ENCODE measurements at places on chromosomes 7 and 10. TPM values are rescaled to one million over a fixed set of nuclear protein-coding genes. Genes with fewer than 3 reads are reported as not detected.

PLEKHS1 gene
- total RNA-seq = not detected

LEP gene
- 0.14 TPM for total RNA-seq

ICA1 gene
- 54.9 TPM for total RNA-seq

CPVL gene
- 86.3 TPM for total RNA-seq

ACBD7 gene
- total RNA-seq = not detected

NPSR1 gene
- not detected for total RNA-seq

NKX2-3 gene
- not detected for total RNA-seq

VSIR gene
- 104 TPM for total RNA-seq

NSUN5 gene
- 15.9 TPM for total RNA-seq

NANOS1 gene
- total RNA-seq = 11.7 TPM

DDX21 gene
- total RNA-seq = 21.9 TPM

C10orf105 gene
- 0.05 TPM for total RNA-seq

CNPY1 gene
- not detected for total RNA-seq

AKR1D1 gene
- not detected for total RNA-seq

SSC4D gene
- 0.99 TPM for total RNA-seq

PILRA gene
- 2.0 TPM for total RNA-seq

RELN gene
- total RNA-seq = 0.44 TPM

NFKB2 gene
- 11.0 TPM for total RNA-seq

CCL26 gene
- 0.49 TPM for total RNA-seq

UBN2 gene
- total RNA-seq = 14.4 TPM

NFE2L3 gene
- total RNA-seq = 0.99 TPM

NME8 gene
- total RNA-seq = not detected

H2BK1 gene
- total RNA-seq = not detected

DRGX gene
- not detected for total RNA-seq

TMEM236 gene
- 0.66 TPM for total RNA-seq

CALML3 gene
- total RNA-seq = not detected

FOXI2 gene
- total RNA-seq = 0.08 TPM

OR13A1 gene
- not detected for total RNA-seq

PURB gene
- total RNA-seq = 13.1 TPM

GIMAP4 gene
- 31.2 TPM for total RNA-seq

TFR2 gene
- total RNA-seq = 0.25 TPM

INA gene
- total RNA-seq = not detected

FAM13C gene
- total RNA-seq = 5.2 TPM
